ENCODE measurements at places on chromosomes 16 and 17. TPM values are rescaled to one million over a fixed set of nuclear protein-coding genes. Genes with fewer than 3 reads are reported as not detected.

DNA sequence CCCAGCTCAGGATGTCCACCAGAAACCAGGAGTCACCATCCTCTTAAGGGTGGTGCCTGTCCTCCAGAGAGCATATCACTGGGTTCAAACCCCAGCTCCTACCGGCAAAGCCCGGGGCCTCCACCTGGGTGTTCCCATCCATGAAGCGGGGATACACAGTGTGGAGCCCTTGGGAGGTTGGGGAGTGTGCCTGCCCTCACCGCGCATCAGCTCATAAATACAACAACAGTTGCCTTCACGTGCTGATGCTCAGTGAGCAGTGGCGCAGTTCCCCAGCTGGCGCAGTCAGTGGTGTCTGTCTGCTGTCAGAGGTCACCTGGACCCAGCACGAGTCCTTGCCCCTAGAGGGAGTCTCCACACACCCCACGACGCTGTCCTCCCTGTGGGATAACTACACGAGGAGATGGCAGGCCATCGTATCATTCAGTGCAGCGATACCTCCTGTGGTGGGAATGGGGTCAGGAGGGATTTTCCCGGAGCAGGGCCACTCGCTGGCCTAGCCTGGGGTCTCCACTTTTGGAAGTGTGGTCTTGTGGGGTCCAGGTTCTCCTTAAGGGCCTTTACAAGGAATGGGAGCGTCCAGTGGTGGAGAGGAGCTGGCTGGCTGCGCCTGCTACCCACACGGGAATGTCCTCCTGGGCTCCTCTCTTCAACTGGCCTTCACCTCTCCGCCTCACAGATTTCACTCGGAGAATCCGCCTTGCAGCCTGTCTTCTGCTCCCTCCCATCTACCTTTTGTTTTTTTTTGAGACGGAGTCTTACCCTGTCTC lies 2.3 kb upstream of the ELOB start:
- DNase-seq, result no peak

- peak; percentile 91 for DNase-seq
These were observed 5.6 kb downstream of the ZNF598 start for GRCh38 chr16:2003827-2004641.

DNA sequence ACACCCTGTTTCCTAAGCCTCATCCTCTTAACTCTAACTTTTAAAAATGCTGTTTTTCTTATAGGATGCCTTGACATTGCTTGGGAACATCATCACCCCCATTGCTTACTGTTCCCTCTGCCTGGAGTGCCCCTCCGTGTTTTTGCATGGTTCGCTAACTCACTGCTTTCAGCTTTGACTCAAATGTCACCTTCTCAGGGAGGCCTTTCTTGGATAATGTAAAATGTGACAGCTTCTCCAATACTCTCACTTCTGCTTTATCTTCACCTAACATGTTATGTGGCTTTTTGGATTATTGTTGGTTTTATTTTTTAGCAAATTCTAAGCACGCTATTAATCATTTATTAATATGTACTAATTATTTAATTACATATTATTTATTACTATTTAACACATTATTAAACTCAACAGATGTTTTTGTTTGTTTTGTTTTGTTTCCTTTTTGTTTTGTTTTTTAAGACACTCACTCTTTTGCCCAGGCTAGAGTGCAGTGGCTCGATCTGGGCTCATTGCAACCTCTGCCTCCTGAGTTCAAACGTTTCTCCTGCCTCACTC lies 3.8 kb downstream of the CRYM start:
- no peak for DNase-seq

- no peak for DNase-seq
These were observed 2.0 kb upstream of the DNAI2 start for GRCh38 chr17:74271901-74272561.

- DNase-seq, result no peak
These were observed 8.7 kb downstream of the COL1A1 start for GRCh38 chr17:50192618-50193291.

DNA sequence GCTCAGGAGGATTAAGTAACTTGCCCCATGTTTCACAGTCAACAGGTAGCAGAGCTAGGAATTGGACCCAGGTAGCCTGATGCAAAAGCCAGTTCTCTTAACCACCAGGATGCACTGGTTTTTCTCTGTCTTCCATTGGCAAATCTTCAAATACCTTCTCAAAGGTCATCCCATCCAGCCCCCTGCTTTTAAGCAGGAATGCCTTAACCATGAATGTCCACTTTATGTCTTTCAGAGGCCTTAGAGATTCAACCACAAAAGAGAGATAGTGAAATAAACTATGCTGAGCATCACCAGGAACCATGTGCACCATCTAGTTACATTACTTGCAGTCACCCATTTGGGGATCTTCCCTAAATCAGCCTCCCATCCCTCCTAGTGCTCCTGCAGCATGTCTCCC lies 94.3 kb downstream of the C17orf67 start:
- no peak for DNase-seq

- no peak for DNase-seq
These were observed 45.1 kb downstream of the MYH11 start for GRCh38 chr16:15811481-15812400.

DNA sequence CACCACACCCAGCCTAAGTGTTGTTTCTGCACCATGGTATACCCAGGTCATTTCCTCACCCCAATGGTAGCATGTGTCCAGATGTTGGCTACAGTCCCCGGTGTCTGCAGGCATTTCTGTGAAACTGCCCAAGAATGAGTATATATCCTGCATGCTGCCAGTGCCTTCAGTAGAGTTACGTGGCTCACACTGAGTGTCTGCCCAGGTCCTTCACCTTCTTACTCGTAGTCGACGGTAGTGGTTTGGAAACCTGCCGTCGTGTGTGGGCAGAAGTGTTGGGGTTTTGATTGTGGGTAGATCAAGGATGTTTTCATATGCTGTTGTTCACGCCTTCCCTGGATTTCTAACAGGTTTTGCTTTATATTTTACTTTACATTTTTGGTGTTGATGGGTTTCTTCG lies 16.8 kb downstream of the TCF25 start:
- DNase-seq, result no peak

DNA sequence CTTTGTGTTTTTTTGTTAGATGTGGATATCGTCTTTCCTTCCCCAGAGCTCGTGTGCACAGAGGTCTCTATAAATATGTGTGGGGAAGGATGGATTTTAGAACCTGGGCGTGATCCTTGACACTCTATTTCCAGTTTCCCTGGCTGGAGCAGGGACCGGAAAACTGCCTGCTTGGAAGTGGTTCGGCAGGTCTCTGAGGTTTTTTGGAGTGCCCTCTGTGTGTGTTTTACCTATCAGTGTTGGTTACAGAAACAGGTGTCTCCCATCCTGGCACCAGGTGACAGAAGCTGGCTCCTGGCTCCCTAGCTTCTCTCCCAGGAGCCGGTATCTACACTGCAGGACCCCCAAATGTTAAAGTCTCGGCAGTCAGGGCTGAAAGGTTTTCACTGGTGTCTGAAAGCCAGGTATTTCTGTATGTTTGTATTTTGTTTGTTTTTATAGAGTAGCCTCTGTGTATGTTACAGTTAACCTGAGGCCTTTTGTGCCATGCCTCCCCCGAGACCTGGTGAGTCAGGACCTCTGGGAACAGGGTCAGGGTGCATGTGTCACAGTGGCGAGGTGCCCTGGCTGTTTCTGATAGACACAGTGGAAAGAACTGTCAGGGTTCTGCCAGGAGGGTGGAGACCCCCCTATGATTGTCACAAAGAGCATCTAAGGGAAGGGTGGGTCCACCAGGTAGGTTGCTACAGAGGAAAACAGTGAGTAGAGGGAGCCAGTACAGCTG lies 31.3 kb downstream of the ZC3H18 start:
- no peak for DNase-seq

DNA sequence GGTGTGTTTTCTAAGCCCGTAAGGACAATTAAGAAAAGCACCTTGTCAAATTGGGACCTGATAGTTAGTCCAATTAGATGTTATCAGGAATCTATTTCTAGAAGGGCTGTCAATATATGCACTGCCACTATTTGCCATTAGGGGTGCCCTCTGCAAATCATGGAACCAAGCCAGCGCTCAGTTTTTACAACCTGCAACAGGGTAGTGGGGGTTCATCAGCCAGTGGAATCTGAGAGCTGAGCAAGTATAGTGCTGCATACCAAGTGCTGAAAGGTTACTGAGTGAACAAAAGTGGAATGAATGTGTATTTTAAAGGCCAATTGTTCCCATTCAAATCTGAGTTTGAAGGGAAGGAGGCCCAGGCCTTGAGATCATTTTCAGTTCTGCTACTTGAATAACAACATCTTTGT lies 10.4 kb downstream of the PRR11 start:
- DNase-seq, result no peak

The SLC12A4 gene
- 155 TPM for total RNA-seq

The PIRT gene
- not detected for total RNA-seq

The CES5A gene
- total RNA-seq, result not detected

The YPEL2 gene
- total RNA-seq, result 8.7 TPM

The TELO2 gene
- 66.7 TPM for total RNA-seq

The ITGB3 gene
- 1.5 TPM for total RNA-seq

Measured in mesothelial cell of epicardium (in vitro differentiated cells).